Immature natural killer cell (primary cell): ENCODE measurements at places on chromosomes 12 and 14.

GRCh38 chr12:54404061-54405004 lies 14.7 kb downstream of the ITGA5 start:
- H3K36me3 ChIP-seq: peaks cover 72% of the 10 kb centered on the region
- H3K4me3 ChIP-seq: no peak overlapping the region
- DNase-seq: peak; percentile 63
- H3K4me1 ChIP-seq: peaks cover 42% of the 10 kb centered on the region

DNA sequence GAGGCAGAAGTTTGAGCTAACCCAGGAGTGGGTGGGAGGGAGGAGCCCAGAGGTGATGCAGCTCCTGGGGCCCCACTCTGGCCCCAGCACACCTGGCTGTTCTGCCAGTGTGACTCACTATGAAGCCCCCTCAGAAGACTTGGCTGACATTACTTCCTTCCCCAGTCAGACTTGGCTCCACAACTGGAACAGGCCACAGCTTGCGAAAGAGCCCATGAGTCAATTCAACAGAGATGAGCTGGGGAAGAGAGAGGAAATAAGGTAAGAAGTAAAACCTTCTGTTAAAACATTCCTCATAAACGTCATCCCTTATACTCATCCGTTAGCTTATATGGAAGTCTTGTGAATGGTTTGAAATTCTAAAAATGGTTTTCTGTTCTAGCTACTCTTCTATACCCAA lies 245.9 kb downstream of the ADAMTS20 start:
- H3K27ac ChIP-seq: no peak overlapping the region
- DNase-seq: no peak
- peaks cover 2% of the 10 kb centered on the region for H3K27me3 ChIP-seq
- no peak overlapping the region for H3K4me3 ChIP-seq
- no peaks in the 10 kb centered on the region for H3K4me1 ChIP-seq

GRCh38 chr14:90599339-90599738 lies 202.5 kb downstream of the CALM1 start:
- H3K4me3 ChIP-seq: no peak overlapping the region
- no peak overlapping the region for H3K27ac ChIP-seq
- DNase-seq: no peak
- H3K27me3 ChIP-seq: peaks cover 13% of the 10 kb centered on the region
- no peaks in the 10 kb centered on the region for H3K36me3 ChIP-seq

DNA sequence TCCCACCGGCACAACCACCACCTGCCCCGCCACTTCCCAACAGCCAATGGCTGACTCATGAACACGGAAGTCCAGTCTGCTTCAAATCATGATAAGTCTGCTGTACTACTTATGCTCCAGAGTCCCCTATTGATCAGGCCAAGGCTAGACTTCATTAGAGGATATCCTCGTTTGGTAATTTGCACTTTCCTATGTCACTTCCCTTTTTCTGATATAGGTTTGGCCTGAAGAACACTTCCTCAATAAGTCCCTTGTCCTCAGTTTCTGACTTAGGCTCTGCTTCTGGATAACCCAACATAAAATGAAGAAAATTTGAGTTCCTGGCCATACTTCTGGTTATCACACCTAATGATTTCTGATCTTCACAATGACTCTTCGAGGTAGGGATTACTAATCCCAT lies 45.3 kb downstream of the IFNG-AS1 start:
- no peak for DNase-seq
- H3K4me1 ChIP-seq: peaks cover 29% of the 10 kb centered on the region
- H3K4me3 ChIP-seq: no peak overlapping the region
- peaks cover 10% of the 10 kb centered on the region for H3K27me3 ChIP-seq
- H3K27ac ChIP-seq: no peak overlapping the region

DNA sequence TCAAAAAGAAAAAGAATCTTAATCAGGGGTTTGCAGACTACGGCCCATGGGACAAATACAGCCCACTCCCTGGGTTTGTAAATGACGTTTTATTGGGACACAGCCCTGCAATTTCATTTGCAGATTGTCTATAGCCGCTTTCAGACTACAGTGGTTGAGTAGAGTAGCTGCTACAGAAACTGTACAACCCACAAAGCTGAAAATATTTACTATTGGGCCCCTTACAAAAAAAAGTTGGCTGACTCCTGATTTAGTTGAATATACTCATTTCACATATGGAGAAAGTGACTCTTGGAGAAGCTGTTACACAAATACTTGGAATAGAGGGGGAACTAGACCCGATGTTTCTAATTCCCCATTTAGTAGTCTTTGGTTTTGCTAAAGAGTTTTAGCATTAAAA lies 162.5 kb upstream of the NOS1 start:
- no peak overlapping the region for H3K27ac ChIP-seq
- H3K4me3 ChIP-seq: no peak overlapping the region
- H3K4me1 ChIP-seq: no peaks in the 10 kb centered on the region
- DNase-seq: no peak

DNA sequence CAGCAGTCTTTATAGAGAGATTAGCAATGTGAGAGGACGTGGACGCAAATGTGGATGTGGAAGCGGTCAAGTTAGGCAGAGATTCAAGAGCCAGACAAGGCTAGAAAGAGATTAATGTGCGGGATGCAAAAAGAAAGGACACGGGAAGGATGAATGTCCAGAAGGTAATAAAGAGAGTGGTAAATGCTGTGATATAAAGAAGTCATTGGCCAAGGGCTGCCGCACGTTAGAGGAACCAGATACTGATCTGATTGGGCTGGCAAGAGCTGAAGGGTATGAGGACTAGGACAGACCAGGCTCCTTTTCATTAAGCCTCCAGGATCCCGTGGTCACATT lies 59.5 kb downstream of the DHRS2 start:
- H3K4me3 ChIP-seq: no peak overlapping the region
- no peak for DNase-seq

DNA sequence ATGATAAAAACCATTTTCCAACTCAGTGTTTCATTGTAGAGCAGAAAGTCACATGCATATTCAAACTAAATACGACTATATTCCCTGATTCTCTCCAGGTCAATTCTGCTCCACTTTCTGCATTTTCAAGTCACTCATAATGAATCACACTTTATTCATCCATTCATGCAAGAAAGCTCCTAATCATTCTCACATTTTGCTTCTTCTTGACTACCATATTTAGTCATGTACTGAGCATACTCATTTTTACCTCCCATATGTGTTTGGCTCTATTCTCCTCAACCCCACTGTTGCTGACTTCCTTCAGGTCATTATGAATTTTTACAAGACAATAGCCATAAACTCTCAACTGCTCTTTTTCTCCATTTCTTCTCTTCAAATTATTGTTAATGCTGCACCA lies 43.4 kb upstream of the PIK3C2G start:
- H3K36me3 ChIP-seq: no peaks in the 10 kb centered on the region
- H3K4me1 ChIP-seq: no peaks in the 10 kb centered on the region
- no peak overlapping the region for H3K4me3 ChIP-seq
- no peak for DNase-seq

DNA sequence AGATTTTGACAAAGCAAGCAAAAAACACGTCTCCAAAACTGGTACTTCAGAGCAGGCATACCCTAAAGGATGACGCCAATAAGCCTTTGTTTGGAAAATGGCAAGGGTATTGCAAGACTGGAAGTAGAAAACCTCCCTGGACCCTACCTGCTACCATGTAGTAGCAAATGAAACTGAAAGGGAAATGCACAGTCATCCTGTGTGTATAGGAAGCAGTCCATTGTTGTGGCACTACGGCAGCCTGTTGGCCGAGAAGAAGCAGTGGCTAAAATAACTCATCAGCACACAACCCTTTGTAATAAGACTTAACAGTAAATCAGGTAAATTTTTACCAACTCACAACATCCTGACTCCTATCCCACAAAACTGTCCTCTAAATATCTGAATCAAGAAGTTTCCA lies 386.4 kb downstream of the RGS6 start:
- no peak overlapping the region for H3K27ac ChIP-seq
- peaks cover 3% of the 10 kb centered on the region for H3K27me3 ChIP-seq
- H3K4me1 ChIP-seq: no peaks in the 10 kb centered on the region
- H3K4me3 ChIP-seq: no peak overlapping the region
- no peaks in the 10 kb centered on the region for H3K36me3 ChIP-seq
- no peak for DNase-seq

DNA sequence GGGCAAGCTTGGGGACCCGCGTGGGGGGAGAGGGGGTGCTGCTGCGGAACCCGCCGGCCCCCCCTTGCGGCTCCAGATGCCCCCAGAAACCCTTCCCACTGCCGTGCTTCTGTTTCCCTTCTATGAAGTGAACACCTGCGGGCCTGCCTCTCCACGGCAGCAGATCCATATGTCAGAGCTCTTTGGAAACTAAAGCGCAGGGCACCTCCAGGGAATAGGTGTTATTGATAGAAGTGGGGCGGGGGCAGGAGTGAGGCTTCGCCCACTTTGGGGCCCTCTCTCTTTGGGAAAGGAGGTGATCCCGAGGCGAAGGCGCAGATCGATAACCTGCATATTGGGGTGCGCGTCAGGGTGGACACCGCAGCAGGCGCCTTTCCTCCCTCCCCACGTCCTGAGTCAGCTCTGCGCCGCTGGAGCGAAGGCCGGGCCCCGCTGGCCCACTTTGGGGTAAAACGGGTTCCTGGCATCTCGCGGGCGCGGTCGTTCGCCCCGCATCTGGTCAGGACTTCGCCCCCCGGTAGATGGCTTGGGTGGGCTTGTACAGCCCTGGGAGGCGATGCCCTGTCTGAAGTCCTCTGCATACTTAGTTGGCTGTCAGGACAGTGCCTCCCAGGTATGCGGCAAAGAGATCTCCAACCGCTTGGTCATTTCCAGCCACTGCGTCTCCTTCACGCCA lies 524 bp downstream of the KMT5A start:
- peaks cover 26% of the 10 kb centered on the region for H3K4me1 ChIP-seq
- no peaks in the 10 kb centered on the region for H3K27me3 ChIP-seq
- H3K36me3 ChIP-seq: no peaks in the 10 kb centered on the region
- H3K4me3 ChIP-seq: peak overlapping the region; percentile 92

GRCh38 chr14:96627811-96628775 lies 125.9 kb downstream of the PAPOLA start:
- H3K27ac ChIP-seq: no peak overlapping the region
- no peaks in the 10 kb centered on the region for H3K36me3 ChIP-seq
- H3K27me3 ChIP-seq: no peaks in the 10 kb centered on the region
- DNase-seq: no peak
- H3K4me1 ChIP-seq: no peaks in the 10 kb centered on the region

- no peaks in the 10 kb centered on the region for H3K36me3 ChIP-seq
- H3K4me3 ChIP-seq: peak overlapping the region; percentile 58
- peaks cover 39% of the 10 kb centered on the region for H3K4me1 ChIP-seq
Measured at GRCh38 chr14:65282896-65283253, 129.7 kb upstream of the FUT8 start.

DNA sequence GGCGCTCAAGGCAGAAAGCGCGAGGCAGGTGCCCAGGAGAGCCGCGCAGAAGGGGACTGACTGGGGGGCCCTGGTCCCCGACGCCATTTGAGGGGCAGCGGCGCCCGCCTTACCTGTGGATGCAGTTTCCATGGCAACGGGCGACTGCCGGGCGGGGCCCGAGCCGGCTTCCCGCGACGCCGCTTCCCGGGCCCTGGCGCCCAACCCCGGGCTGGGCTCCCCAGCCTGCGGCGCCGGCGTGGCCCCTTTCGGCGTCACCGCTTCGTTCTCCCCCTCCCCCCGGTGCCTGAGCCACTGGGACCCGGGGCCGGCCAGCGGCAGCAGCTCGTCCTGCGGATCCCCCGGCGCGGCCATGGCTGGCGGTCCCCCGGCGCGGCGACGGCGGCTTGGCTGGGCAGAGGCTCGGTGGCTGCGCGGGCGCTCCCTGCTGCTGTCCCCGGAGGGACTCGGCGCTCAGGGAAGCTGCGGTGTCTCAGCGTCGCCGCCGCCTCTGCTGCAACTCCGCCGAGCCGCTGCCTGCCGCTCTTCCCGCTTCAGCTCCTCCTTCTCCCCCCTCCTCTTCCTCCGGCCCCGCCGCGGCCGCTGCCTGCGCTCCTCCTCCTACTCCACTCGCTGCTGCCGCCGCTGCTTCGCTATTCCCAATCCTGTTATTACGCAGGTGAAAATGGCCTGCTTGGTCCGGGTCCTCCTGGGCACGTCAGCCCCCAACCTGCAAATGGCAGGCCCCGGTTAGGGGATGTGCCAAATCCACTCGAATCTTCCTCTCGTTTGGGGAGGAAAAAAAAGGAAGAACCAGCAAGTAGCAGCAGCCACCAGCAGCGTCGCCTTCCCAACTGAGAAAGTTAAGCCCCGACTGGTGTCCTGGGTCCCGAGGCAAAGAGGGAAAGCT lies at the start of gene RTN1:
RTN1 (minus strand) TSS at position 500 of the 889 bp plus-strand sequence; CDS start at position 354, 146 bp downstream.
- H3K36me3 ChIP-seq: peaks cover 4% of the 10 kb centered on the region
- no peaks in the 10 kb centered on the region for H3K4me1 ChIP-seq
- no peak within 1 kb of the TSS for H3K27ac ChIP-seq
- H3K4me3 ChIP-seq: peak within 1 kb of the TSS; percentile 62

DNA sequence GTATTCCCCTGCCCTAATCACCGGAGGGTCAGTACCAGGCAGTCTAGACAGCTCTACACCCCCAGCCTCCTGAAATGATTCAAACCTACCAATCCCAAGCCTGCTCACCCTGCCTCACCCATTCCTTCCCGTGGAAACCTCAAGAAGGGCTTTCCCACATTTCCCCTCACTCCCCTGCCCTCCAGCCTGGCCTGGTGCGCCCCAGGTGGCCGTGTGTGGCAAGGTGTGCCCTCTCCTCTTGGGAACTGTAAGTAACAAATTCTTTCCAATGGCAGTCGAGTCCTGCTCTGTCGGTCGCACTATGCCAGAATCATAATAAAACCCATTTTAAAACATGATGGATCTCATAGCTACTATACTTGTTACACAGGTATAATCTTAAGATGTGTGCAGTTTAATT lies 13.9 kb upstream of the DEGS2 start:
- DNase-seq: no peak
- peaks cover 6% of the 10 kb centered on the region for H3K27me3 ChIP-seq
- H3K36me3 ChIP-seq: no peaks in the 10 kb centered on the region
- H3K4me1 ChIP-seq: peaks cover 12% of the 10 kb centered on the region
- H3K4me3 ChIP-seq: no peak overlapping the region
